ENCODE measurements at places on chromosomes 16 and 17.

DNA sequence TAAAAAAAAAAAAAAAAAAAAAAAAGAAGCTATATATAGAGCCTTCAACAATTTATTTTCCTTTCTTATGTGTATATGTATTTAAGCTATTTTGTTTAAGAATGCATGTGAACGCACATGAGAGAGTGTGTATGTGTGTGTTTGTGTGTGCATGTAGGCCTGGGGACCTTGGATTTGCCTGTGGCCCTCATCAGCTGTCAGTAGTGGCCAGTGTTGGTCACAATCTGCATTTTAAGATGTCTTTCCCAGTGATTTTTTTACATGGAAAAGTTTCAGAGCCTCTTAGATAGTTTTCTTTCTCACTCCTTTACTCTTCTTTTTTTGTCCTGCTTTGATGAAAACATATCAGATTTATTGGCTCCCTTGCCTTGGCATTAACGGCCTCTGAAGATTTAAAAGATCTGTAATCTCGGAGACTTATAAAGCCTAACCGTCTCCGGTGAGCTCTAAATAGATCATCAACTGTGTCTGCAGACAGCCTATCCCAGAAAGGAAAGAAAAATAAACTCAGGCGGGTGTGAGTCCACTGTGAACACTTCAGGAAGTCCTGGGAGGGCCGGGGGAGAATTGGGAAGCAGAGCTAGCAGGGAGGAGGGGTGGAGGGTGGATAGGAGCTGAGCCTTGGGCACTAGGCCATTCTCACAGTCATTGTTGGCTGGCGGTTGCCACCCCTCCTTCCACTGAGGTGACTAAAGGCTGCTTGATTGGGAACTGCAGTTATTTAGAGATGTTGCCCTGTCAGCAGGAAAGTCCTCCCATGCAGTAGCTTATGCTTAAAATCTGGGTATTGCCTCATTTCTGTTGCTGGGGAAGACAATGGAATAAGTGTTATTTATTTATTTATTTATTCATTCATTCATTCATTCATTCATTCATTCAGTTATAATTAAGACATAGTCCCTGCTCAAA, 86.8 kb downstream of the WWP2 start:
- DNase-seq = peak; percentile 40

- no peak for DNase-seq
These were observed 135.0 kb downstream of the GSG1L start for GRCh38 chr16:27928542-27928941.

- no peak for DNase-seq
These were observed 75.2 kb downstream of the KATNIP start for GRCh38 chr16:27625050-27625697.

- no peak for DNase-seq
These were observed 317 bp downstream of the TEFM start for GRCh38 chr17:30905742-30906100.

DNA sequence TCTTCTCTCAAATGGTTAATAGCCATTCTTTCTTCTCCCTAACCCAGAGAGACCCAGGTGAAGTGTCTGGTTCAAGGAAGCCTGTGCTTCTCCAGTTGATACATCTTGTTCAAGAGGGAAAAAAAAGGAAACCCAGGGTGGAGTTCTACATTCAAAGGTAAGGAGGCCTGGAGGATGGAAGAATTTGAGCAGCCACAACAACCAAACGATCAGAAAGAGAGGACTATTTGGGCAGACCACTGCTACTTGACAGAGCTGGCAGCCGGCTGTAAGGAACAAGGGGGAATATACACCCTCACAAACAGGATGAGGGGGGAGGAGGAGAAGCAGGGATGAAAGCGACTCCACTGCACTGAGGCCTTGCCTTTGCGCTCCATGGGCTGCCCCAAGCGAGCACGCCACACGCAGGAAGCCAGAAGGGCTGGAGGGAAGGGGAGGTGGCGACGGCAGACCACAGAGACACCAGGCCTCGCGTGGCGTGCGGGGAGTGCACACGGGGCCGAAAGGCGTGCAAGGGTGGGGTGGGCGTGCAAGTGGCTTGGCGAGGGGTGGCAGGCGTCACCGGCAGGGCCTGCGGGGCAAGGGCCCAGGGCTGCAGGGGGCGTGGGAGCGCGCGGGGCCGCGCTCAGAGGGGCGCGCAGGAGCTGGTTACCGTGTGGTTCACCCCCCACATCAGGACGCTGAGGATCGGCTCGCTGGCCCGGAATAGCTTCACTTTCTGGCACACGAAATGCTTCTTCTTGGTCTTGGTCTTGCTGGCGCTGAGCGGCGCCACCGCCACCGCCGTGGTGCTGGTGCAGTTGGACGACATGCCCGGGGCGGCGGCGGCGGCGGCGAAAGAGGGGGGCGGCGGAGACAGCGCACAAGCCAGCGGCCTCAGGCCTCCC, 499 bp downstream of the PIP4K2B start:
- DNase-seq = peak; percentile 29

- DNase-seq = no peak
These were observed 9.4 kb upstream of the ENGASE start for GRCh38 chr17:79065105-79065670.

GRCh38 chr17:8647202-8647601, 16.7 kb upstream of the MYH10 start:
- no peak for DNase-seq

- DNase-seq = no peak
These were observed 113.8 kb downstream of the MSI2 start for GRCh38 chr17:57370037-57370581.

DNA sequence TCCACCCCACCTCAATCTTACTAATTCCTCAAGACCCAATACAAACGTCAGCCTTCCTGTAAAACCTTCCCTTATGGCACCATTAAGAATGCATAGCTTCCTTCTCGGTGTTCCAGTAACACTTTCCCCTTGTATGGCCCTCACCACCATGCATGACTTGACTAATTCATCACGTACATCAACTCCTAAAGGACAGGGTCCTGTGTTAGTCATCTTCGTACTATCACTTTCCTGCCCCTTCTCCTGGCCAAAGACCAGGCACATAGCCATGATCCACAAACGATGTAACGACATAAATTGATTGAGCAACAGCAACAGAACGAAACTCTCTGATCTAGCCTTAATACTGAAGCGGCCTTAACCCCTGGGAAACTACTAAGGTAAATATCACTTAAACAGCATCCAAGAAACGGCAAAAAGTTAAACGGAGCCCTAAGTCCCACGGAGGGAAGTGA, 612 bp downstream of the PSMD12 start:
- DNase-seq = no peak

GRCh38 chr17:9115214-9116191, 94.2 kb downstream of the NTN1 start:
- DNase-seq = peak; percentile 42

DNA sequence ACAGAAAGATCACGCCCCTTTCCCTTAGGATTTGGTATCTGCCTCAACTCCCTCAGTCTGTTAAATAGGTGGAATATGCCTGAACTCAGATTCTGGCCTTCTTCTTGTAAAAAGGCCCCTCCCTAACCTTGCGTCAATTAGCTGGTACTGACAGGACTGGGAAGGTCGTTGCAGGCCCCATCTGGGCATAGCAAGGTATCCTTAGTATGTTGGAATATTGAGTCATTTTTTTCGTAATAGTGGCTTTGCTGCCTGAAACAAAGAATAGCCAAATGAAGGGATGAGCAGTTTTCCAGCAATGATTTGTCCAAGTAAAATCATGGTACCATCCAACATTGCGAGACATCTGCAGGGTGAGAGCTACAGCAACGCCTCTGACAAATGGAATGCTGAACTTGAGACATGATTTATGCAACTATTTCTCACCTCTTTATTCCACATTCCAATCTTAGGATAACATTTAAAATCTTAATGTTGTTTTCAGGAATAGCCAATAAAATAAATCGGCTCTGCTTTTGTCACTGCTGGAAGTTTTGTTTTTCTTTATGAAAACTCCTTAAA, 39.3 kb upstream of the BRD7 start:
- DNase-seq = no peak

DNA sequence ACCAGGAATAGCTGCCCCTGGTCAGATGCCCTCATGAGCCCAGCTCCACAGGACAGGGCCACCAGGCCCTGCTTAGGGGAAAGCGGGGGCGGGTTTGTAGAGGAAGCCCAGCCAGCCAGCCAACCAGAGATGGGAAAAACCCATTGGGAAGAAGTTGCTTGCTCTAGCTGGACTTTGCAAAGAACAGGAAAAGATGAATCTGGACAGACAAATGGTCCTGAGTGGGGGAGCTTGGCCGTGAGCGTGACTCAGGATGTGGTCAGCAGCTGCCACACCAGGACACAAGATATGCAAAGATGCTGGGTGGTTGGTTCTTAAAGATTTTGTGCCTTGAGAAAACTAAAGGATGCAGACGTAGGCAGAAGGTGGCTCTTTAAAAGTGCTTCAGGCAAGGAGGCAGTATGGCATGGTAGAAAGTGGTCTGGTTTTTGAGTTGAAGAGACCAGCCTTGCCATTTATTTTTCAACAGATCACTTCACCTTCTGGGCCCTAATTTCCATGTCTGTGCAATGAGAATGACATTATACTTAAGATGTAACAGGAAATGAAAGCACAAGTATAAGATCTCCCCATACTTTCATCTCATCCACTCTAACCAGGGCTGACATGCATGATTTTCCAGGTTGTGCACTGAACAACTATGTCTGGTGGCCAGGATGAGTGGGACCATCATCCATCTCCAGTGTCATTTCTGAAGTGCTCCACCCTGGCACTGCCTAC, 27.8 kb upstream of the HEATR6 start:
- no peak for DNase-seq

DNA sequence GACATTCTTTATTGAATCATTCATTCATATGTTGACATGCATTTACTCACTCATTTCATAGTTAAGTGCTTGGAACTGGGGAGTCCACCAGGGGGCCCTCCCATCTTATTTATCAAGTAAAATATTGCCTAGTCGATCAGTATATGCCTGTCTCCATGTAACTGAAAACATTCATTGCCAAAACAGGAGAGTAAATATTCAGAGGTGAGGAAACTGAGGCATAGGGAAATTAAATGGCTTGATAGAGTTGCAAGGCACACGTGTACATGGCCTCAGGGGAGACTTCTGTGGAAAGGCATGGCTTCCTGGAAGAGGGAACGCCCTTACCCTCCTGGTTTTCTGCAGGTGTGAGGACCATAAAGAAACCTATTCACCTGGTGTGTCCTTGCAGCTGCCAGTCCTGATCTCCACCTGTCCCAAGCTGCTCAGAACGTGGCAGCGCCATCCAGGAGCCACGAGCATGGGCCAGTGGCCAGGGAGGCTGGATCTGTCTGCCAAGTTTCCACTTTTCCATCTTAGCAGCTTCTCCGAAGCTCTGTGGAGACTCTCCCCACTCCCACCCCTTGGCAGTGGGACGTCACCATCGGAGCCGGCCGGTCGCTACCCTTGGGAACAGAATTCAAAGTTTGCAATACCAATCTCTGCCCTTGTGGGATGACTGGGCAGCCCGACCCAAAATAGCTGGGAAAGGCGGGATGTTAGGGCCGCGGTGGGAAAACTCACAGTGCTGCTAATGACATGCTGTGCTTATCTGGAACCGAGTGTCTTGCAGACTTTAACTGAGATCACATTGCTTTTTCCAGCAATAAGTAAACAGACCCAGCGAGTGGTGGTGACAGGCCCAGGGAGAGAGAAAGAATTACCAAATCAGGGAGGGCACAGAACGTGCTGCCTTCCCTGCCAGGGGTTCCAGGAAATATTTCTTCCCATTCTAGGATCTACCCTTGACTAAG, 4.1 kb upstream of the C1QTNF1 start:
- no peak for DNase-seq

- no peak for DNase-seq
These were observed 488.6 kb downstream of the HAPSTR1 start for GRCh38 chr16:9580025-9580424.

DNA sequence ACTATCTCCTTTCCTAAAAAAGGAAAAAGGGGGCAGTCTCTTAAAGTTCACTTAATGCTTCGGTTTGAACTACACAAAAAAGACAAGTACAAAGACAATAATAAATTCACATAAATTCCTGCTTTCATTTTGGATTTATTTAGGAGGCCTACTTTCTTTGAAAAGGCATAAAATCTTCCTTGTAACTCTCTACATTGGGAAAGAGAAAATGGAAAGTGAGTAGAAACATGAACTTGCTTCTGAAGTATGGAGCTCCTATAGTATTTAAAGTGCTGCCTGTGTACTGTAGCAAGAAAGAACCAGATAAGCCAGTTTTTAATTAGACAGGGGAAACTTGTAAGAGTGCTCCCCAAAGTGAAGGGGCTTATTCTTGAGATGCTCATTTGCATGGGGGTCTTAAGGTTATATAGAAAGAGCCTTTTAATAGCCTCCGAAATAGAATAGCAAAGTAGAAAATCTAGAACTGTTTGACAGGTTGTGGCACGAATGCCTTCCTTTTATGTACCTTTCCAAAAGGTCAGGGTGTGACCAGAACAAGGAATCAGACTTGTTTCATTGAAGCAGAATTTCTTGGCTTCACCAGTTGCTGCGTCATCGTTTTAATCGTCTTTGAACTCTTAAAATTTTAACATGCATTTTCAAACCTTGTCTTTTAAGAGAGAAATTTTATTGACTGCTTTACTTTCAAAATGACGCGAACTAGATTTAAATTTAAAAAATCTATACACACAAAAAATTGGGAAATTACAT, 12.9 kb downstream of the GAN start:
- no peak for DNase-seq

- no peak for DNase-seq
These were observed 6.3 kb upstream of the RNF227 start for GRCh38 chr17:7922269-7922844.

DNA sequence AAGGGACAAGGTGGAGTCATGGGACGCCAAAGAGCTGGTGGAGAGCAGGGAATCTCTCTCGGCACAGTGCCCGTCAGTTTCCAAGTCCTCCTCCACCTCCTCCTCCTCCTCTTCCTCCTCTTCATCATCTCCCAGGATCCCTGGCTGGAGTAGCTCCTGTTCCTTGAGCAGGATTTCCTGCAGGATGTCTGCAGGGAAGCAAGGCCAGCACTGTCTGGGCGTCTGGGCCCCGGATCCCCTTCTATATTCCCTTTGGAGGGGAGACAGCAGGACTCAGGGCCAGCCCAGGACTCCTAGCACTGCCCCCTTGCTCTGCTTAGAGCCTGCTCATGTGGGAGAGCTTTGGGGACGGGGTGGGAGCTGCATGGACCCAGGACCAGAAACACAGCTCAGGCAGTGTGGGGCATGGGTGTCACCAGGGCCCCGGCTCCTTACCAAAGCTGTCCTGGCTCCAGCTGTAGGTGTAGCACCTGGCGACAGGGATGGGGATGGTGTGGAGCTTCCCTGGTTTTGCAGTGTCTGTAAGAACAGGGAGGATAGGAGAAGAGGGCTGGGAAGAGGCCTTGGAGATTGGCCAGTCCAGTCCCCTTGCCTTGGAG, 21.3 kb upstream of the PIK3R6 start:
- DNase-seq = no peak

DNA sequence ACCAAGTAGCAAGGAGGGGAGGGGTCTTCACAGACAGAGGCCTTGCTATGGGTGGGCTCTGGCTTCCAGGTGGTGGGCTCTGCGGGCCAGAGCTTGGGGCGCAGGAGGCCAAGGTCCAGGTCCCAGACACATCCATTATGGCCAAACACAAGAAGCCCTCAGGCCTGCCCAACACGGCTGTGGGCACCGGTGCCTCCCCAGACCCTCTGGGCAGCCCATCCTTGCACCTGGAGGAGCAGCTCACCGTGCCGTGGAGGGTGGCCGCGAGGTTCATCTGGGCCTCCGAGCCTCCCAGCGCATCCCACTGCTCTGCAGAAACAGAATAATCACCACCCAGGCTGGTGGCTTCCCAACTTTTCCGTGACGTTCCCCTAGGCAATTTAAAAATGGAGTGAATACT, 55.9 kb downstream of the TBC1D16 start:
- no peak for DNase-seq

- DNase-seq = no peak
These were observed 32.4 kb downstream of the DCAKD start for GRCh38 chr17:45018848-45019711.
